ENCODE measurements at places on chromosomes 7 and 10.

GRCh38 chr10:28533571-28534304, 820 bp downstream of the WAC start:
- H3K36me3 ChIP-seq, result peaks cover 66% of the 10 kb centered on the region
- DNase-seq, result peak; percentile 89
- peaks cover 48% of the 10 kb centered on the region for H3K4me1 ChIP-seq
- peak overlapping the region; percentile 95 for H3K27ac ChIP-seq

GRCh38 chr10:117741524-117741923, 199.0 kb downstream of the EMX2 start:
- no peak overlapping the region for H3K4me3 ChIP-seq
- H3K27ac ChIP-seq, result no peak overlapping the region
- peaks cover 3% of the 10 kb centered on the region for H3K27me3 ChIP-seq
- no peak for DNase-seq

- no peaks in the 10 kb centered on the region for H3K27me3 ChIP-seq
- peak overlapping the region; percentile 78 for H3K27ac ChIP-seq
- H3K4me3 ChIP-seq, result peak overlapping the region; percentile 39
- DNase-seq, result peak; percentile 79
Observed at GRCh38 chr10:74898201-74898976, 72.0 kb downstream of the KAT6B start.

GRCh38 chr7:138377306-138377705, 82.8 kb upstream of the TRIM24 start:
- DNase-seq, result no peak
- no peaks in the 10 kb centered on the region for H3K4me1 ChIP-seq
- no peaks in the 10 kb centered on the region for H3K27me3 ChIP-seq
- H3K4me3 ChIP-seq, result no peak overlapping the region

- no peaks in the 10 kb centered on the region for H3K36me3 ChIP-seq
- H3K27ac ChIP-seq, result no peak overlapping the region
- H3K4me3 ChIP-seq, result no peak overlapping the region
- no peak for DNase-seq
- peaks cover 19% of the 10 kb centered on the region for H3K27me3 ChIP-seq
Observed at GRCh38 chr10:6813306-6813705, 233.2 kb upstream of the PRKCQ start.

DNA sequence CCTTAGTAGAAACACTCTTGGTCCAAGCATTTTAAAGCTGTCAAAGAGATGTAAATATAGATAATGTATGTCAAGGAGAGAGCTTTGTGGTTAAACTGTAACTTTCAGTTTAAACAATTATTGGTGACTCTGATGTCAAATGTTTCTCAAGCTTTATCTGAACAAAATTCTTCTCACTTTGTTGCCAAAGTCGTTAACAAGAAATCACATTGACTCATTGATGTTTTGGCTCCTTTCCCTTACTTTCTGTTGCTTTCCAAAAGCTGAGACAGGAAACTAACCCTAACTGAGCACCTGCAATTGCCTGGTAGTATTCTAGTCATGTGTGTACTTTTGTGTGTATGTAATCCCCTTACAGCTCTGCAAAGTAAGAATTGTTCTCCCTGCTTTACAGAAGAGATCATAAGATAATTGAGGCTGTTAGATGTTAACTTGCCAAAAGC, 108.5 kb downstream of the CFTR start:
- DNase-seq, result no peak
- peaks cover 2% of the 10 kb centered on the region for H3K27me3 ChIP-seq
- peaks cover 4% of the 10 kb centered on the region for H3K4me1 ChIP-seq

- H3K36me3 ChIP-seq, result peaks cover 5% of the 10 kb centered on the region
- peaks cover 30% of the 10 kb centered on the region for H3K27me3 ChIP-seq
- DNase-seq, result no peak
- no peak overlapping the region for H3K4me3 ChIP-seq
- H3K27ac ChIP-seq, result no peak overlapping the region
Observed at GRCh38 chr10:110273474-110273873, 31.2 kb downstream of the SMNDC1 start.

GRCh38 chr10:73174148-73174925, 6.4 kb downstream of the FAM149B1 start:
- DNase-seq, result no peak
- no peaks in the 10 kb centered on the region for H3K4me1 ChIP-seq
- H3K4me3 ChIP-seq, result no peak overlapping the region
- H3K36me3 ChIP-seq, result peaks cover 5% of the 10 kb centered on the region
- no peaks in the 10 kb centered on the region for H3K27me3 ChIP-seq
- H3K27ac ChIP-seq, result no peak overlapping the region

DNA sequence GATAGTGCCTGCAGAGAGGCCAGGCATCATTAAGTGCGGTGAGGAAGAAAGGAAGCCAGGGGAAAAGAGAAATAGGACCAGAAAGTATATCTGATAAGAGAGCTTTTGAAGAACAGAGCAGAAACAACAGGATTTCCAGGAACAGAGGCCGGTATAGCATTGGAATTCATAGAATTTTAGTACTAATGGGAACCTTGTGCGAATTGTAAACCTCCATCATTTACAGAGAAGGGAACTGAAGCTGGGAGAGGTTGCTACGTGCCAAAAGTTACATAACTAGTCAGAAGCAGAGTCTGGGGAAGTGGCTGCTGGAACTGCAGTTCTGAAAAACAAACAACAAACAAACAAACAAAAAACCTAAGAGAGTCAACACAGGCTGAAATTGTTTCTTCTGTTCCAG, 5.4 kb upstream of the ZMYND11 start:
- peaks cover 19% of the 10 kb centered on the region for H3K4me1 ChIP-seq
- no peaks in the 10 kb centered on the region for H3K36me3 ChIP-seq
- no peak overlapping the region for H3K4me3 ChIP-seq
- H3K27ac ChIP-seq, result no peak overlapping the region

- H3K27me3 ChIP-seq, result peaks cover 2% of the 10 kb centered on the region
- no peaks in the 10 kb centered on the region for H3K4me1 ChIP-seq
- H3K27ac ChIP-seq, result no peak overlapping the region
- DNase-seq, result no peak
Observed at GRCh38 chr10:33441561-33441960, 107.1 kb upstream of the NRP1 start.

DNA sequence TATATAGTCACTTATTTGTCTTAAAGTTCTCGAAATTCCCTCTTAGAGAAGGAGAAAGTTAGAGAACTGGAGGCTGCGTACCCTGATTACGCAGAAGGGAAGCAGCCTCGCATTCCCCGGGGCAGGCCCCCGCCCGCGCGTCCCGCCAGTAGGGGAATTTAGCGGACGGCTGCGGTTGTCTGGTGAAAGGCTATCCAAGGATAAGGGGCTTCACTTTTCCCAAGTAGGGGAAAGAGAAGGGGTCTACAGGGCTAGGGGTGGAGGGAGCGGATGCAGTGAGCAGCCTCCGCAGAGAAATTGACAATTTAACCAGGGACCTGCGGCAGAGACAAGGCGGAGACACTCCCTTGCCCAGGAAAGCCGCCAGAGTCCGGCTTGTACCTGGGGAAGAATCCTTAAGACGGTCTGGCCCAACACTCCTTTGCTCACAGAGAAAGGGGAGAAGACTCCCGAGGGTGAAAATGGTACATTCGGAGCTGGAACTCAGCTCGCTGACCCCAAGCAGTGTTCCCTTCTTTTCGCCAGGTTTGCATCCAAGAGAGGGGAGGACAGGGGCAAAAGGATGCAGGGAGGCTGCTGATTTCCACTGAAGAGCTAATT, 994 bp upstream of the MAGI2 start:
- H3K27ac ChIP-seq, result no peak overlapping the region
- peaks cover 7% of the 10 kb centered on the region for H3K4me1 ChIP-seq
- H3K27me3 ChIP-seq, result peaks cover 50% of the 10 kb centered on the region
- DNase-seq, result peak; percentile 53
- H3K36me3 ChIP-seq, result no peaks in the 10 kb centered on the region

GRCh38 chr10:32417911-32418547, 27.9 kb upstream of the CCDC7 start:
- no peak overlapping the region for H3K27ac ChIP-seq
- H3K36me3 ChIP-seq, result no peaks in the 10 kb centered on the region
- H3K4me3 ChIP-seq, result no peak overlapping the region
- H3K27me3 ChIP-seq, result peaks cover 3% of the 10 kb centered on the region

DNA sequence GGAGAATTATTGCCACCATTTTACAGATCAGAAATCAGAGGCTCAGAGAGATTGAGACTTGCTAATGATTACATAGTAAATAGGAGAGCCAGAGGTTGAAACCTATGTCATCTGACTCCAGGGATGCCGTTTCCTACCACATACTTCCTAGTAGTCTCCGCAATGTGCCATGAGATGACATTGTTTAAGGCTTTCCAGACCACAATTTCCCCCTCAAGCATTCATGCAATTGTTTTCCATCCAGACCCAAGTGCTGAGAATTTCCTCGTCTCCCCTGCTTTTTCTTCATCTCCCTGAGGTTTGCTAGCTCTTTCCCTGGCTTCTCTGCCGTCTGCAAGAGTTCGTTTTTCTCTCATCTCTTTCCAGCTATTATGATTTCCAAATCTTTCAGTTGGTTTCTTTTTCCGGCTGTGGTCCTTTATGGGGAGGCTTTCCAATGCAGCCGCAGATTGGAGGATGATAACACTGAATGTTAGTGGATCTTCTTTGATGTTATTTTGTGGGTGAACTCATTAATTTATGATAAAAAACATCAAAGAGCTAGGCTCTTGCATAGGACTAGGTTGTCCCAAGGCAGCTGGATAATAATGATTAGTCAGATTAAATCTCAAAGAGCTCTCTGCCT, 6.9 kb upstream of the GOLGA7B start:
- no peak for DNase-seq
- peaks cover 10% of the 10 kb centered on the region for H3K4me1 ChIP-seq
- H3K36me3 ChIP-seq, result no peaks in the 10 kb centered on the region
- peaks cover 7% of the 10 kb centered on the region for H3K27me3 ChIP-seq

DNA sequence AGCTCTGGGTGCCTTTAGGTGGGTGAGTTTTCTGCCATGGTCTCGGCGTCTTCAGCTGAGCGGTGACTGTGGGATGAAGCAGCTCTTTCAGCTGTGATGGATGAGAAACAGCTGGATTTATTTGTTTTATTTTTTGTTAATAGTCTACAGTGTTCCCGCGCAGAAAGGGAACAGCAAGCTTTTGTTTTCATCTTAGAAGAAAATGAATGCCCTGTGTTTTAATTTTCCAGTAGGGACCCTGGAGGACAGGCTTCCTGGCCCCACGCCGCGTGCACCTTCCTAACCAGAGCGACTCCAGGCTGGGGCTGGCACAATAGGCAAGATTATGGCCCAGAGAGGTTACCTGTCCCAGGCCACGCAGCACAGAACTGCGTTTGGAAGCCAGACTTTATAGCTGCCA, 57.6 kb downstream of the GTF2IRD1 start:
- H3K27ac ChIP-seq, result no peak overlapping the region
- no peak for DNase-seq
- no peaks in the 10 kb centered on the region for H3K27me3 ChIP-seq

GRCh38 chr7:4800926-4801838, 25.8 kb downstream of the AP5Z1 start:
- H3K27ac ChIP-seq, result no peak overlapping the region
- no peaks in the 10 kb centered on the region for H3K36me3 ChIP-seq
- H3K4me3 ChIP-seq, result no peak overlapping the region
- no peak for DNase-seq
- H3K4me1 ChIP-seq, result no peaks in the 10 kb centered on the region

DNA sequence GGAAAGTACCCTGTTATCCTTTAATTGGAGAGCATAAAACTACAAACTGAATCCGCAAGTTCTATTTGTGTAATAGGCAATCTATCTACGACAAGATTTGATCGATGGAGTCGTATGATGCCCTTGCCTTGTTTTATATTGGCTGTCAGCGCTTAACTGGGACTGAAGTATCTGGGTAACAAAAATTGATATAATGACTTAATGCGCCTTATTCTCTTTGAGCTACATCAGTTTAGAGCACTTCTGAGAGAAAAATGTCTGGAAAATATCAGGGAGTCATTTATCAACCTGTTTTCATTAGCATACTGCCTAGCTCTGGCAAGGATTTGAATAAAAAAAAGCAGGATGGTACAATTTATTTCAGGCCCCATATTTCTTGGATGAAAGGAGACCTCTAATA, 262.1 kb downstream of the LRMDA start:
- no peaks in the 10 kb centered on the region for H3K4me1 ChIP-seq
- no peak for DNase-seq
- H3K27me3 ChIP-seq, result peaks cover 2% of the 10 kb centered on the region
- H3K4me3 ChIP-seq, result no peak overlapping the region

DNA sequence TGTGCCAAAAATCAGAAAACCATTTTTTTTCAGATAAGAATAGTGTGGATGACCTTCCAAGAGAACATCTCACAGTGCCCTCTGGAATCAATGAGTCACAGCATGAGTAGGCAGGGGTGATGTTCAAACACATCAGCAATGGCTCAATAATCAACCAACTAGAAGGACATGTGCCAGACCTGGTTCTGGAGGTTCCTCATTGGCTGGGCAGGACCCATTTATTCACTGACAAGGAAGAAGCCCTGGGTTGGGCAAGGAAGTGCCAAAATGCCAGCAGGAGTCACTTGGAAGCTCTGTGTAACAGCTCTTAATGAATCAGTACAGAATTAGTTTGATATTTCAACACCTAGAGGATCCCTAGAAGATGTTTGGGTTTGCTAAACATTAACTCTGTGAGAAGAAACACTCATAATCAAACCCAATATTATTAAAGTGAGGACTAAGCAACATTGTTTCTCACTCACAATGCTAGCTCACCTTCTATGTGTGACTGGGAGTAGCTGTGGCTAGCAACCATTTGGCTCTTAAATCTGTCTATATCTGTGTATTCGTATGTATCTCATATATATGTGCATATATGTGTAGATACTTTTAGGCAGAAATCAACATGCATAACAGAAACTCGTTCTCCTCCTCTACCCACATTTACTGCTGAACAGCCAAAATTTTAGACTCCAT, 72.3 kb upstream of the APBB1IP start:
- H3K27me3 ChIP-seq, result peaks cover 12% of the 10 kb centered on the region
- H3K4me1 ChIP-seq, result no peaks in the 10 kb centered on the region
- H3K27ac ChIP-seq, result no peak overlapping the region
- no peak for DNase-seq
- H3K4me3 ChIP-seq, result no peak overlapping the region

DNA sequence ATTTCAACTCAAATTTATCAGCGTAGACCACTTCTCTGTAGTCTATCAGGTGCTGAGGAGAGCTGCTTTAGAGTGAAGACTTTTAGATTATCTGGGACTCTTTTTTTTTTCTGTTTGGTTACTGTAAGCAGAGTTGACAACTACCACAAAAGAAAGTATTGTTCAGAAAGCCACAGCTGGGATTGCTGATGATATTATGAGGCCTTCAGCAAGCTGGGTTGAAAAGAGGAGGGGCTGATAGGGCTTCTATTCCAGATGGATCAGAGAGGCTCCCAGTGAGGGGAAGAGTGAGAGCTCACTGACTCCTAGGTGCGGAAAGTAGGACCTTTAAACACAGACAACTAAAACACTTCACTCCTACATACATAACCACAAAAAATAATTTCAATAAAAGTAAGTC, 188.5 kb upstream of the FERD3L start:
- H3K27me3 ChIP-seq, result no peaks in the 10 kb centered on the region
- H3K27ac ChIP-seq, result no peak overlapping the region
- H3K4me3 ChIP-seq, result no peak overlapping the region
- DNase-seq, result no peak
- H3K36me3 ChIP-seq, result no peaks in the 10 kb centered on the region
